Stimulated activated CD8-positive, alpha-beta memory T cell treated with anti-CD3 and anti-CD28 coated beads, Interleukin-4, amount 100 ng/mL, for 1 hour (primary cell): ENCODE measurements at places on chromosomes 13 and 19.

GRCh38 chr19:17205237-17206140 is 9.7 kb upstream of the USE1 start:
- DNase-seq, result no peak

DNA sequence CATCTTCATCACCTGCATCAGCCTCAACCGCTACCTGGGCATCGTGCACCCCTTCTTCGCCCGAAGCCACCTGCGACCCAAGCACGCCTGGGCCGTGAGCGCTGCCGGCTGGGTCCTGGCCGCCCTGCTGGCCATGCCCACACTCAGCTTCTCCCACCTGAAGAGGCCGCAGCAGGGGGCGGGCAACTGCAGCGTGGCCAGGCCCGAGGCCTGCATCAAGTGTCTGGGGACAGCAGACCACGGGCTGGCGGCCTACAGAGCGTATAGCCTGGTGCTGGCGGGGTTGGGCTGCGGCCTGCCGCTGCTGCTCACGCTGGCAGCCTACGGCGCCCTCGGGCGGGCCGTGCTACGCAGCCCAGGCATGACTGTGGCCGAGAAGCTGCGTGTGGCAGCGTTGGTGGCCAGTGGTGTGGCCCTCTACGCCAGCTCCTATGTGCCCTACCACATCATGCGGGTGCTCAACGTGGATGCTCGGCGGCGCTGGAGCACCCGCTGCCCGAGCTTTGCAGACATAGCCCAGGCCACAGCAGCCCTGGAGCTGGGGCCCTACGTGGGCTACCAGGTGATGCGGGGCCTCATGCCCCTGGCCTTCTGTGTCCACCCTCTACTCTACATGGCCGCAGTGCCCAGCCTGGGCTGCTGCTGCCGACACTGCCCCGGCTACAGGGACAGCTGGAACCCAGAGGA is 2.6 kb downstream of the P2RY11 start:
- DNase-seq, result no peak

DNA sequence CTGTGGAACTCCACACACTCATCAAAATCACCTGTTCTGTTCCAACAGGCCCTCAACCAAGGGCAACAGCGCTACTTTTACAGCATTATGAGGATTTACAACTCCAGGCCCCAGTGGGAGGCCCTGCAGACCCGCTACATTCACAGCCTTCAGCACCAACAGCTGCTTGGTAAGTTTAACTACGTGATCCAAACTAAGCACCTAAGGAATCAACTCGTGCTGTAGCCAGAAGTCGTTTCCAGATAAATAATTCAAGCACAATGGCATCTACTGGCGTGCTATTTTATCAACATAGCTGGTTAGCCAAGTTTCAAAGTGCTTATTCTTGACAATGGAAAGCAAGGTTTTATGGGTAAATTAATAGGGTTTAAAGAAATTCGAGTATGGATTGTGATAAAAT is 5.3 kb downstream of the FAM216B start:
- DNase-seq, result no peak

GRCh38 chr19:53772943-53773342 is 51.2 kb downstream of the NLRP12 start:
- DNase-seq, result peak; percentile 2

- DNase-seq, result no peak
Observed at GRCh38 chr19:6997679-6998445, 23.4 kb downstream of the MBD3L2B start.

- DNase-seq, result no peak
Observed at GRCh38 chr19:737591-738093, 13.3 kb upstream of the MISP start.

DNA sequence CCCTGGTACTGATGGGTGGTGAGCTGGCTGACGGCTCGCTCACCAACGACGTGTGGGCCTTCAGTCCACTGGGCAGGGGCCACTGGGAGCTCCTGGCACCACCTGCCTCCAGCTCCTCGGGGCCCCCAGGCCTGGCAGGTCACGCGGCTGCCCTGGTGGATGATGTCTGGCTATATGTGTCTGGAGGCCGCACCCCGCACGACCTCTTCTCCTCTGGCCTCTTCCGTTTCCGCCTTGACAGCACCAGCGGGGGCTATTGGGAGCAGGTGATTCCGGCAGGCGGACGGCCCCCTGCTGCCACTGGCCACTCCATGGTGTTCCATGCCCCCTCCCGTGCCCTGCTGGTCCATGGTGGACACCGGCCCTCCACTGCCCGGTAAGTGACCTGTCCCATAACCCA is 10.5 kb downstream of the MEGF8 start:
- DNase-seq, result no peak

- no peak for DNase-seq
Observed at GRCh38 chr13:111058796-111059506, 56.2 kb upstream of the ARHGEF7 start.

DNA sequence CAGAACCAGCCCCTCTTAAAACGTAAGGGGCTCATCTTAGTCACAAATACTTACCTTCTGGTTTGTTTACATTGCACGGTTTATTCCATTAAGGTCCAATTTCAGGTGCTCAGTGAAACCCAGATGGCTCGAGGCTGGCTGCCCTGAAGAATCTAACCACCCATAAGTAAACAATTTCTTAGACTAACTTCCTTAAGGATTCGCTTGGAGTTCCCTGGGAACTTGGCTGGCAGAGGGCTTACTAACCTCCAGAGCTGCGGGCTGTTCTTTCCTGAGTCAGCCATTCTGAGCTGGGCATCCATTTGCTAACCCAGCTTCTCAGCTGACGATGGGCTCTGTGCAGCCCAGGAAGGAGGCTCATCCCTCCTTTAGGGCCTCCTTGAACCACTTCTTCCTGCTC is 262.1 kb downstream of the FGF9 start:
- DNase-seq, result no peak

DNA sequence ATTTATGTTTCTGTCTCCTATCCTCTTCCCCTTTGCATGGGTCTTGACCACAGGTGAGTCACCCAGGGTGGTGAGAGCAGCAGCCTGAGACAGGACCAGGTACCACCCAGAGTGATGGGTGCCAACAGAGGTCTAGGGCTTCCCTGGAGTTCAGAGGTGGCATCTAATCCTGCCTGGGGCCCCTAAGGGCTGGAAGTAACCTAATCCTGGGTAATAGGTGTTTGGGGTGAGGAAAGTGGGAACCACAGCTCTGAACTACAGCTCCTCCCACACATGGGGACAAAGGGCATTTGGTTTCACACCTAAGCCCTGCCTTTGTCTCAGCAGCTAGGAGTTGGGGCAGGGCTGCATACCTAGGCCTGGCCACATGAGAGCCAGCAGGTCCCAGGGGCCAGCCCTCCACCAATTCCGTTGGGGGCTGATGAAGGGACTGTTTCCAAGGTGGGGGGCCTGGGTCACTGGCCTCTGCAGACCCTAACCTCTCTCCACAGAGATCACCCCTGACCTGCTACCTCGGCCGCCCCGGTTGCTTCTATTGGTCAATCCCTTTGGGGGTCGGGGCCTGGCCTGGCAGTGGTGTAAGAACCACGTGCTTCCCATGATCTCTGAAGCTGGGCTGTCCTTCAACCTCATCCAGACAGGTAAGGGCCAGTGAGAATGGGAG is 8.0 kb downstream of the SPHK2 start:
- DNase-seq, result no peak

- no peak for DNase-seq
Observed at GRCh38 chr13:107801621-107802020, 413.7 kb downstream of the LIG4 start.

GRCh38 chr13:90055121-90055520 is 1292.4 kb upstream of the MIR17HG start:
- DNase-seq, result no peak

DNA sequence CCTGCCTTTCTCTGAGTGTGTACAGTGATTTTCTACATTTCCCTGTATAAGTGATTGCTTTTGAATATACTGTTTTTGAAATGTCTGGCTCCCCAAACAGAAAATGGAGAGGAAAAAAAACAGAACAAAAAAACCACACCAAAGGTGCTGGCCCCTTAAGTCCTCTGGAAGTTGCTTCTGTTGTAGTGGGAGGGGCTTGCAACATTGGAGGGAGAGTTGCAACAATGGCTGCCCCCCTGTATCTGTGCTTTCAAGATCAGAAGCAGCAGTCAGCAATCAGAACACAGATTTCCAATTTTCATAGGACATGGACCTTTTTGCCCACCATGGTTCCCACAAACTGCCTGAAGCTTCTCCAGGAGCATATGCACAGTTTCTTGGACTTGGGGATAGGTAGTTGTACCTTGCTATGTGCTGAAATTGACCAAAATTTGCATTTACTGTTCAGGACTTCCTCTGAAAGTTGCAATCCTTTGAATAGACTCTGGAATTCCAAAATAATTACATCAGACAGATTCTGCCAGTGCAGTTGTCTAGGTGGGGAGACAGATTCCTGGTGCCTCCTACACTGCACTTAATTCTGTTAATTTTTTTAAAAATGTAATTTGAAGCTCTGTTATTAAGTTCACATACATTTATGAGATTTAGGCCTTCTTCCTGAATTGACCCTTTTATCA is 13.8 kb downstream of the BIVM start:
- DNase-seq, result no peak

DNA sequence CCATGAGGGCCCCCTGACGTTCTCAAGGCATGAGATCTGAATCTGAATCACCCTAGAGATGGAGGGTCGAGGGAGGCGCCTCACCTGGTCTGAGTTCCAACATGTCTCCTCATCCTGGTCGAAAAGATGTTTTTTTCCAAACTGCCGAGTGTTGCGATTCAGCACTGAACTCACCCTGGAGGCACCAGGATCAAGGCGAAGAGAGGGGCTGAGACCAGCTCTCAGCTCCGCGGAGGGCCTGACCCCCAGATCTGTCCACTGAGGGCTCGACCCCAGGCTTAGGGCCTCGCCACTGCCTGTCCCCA is 555 bp downstream of the NR2C2AP start:
- no peak for DNase-seq

GRCh38 chr19:33063356-33063752 is 1.3 kb downstream of the RHPN2 start:
- DNase-seq, result no peak

DNA sequence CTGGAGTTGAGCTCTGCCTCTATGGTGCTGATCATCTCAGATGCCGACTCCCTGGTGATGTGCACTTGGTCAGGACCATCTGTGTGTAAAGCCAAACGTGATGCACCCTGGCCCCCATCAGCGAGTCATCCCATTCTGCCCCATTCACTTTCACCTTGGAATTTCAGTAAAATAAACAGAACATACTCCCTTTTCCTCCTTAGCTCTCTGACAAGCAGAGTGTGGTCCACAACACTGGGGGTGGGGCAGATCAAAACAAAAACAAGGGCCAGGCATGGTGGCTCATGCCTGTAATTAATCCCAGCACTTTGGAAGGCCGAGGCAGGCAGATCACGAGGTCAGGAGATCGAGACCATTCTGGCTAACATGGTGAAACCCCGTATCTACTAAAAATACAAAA is 12.3 kb downstream of the CEACAM20 start:
- DNase-seq, result no peak

GRCh38 chr13:35866801-35867200 is 264.4 kb downstream of the DCLK1 start:
- no peak for DNase-seq

GRCh38 chr13:36146511-36147269 is 15.5 kb upstream of the DCLK1 start:
- no peak for DNase-seq

DNA sequence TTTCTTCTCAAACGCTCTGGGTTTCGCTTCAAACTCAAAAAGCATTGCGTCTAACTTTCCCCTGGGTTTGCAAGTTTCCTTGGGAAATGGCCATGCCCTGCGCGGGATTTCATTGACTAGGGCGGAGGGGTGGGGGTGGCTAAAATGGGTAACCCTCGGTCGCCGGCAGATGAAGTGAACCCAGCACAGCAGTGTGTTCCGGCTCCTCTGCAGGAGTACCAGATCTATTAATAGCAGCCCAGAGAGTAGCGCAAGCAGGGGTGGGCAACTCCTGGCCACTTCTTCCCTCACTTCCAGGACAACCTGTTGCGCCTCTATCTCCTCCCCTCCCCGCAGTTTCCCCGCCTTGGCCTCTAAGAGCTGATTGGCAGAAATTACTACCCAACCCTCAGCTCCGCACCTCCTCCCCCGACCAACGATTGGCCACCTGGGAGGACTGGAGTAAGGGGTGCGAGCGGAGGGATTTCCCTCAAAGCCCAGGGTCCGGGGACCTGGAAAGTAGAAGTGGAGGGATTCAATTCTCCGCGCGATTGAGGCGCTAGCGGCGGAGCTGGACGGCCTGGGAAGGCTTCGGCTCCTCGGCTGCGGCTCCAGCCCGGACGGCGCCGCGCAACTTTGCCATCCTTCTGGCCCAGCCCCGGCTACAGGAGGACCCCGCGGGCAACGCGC is at the start of gene FREM2:
FREM2 (plus strand) TSS at position 501 of the 669 bp plus-strand sequence. CDS start 268 bp downstream, outside the sequence.
- no peak for DNase-seq

DNA sequence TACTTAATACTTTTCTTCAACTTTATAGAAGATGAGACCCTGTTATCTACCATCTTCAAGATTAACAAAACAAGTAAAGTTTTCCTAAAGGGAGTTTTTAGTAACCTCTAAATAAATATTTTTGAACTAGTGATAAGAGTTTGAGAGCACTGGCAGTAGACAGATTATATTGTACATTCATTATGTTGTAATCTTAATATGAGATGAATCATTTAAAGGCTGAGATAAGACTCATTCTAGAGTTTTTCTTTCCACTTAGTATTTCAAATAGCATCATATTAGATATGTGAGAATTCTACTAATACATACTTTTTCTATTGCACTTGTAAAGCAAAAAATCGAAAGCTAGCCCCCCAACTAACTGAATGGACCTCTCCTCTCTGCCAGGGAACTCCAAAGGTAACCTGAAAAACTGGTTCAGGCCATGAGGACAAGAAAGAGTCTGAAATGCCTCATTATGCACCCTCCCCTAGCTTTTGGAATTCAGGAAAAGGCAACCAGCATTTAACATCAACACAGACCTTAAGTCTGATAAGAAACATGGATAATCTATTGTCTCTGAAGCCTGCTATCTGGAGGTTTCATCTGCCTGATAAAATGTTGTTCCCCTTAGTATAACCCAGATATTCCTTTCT is 875.4 kb upstream of the SLC10A2 start:
- no peak for DNase-seq

- no peak for DNase-seq
Observed at GRCh38 chr13:109669234-109669612, 117.2 kb downstream of the IRS2 start.

GRCh38 chr19:55632463-55632834 is 8.1 kb upstream of the ZNF784 start:
- DNase-seq, result peak; percentile 80

DNA sequence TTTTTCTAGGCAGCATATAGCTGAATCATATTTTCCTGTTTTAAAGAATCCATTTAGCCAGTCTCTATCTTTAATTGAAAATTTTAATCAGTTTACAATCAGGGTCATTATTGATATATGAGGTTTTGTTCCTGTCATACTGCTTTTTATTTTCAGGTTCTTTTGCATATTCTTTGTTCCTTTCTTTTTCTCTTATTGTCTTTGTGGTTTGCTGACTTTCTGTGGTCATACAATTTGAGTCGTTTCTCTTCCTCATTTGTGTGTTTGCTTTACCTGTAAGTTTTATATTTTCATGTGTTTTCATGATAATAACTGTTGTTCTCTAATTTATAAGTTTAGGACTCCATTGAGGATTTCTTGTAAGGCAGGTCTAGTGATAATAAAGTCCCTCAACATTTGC is 812.6 kb downstream of the DACH1 start:
- DNase-seq, result no peak

GRCh38 chr19:14450168-14450874 is 17.2 kb downstream of the PKN1 start:
- DNase-seq, result no peak

GRCh38 chr19:18780081-18780480 is 11.0 kb downstream of the COMP start:
- no peak for DNase-seq
